Stimulated activated CD4-positive, alpha-beta T cell treated with anti-CD3 and anti-CD28 coated beads, Interleukin-1b, Interleukin-23, amount 100 ng/mL, for 48 hours (primary cell): ENCODE measurements at places on chromosomes 12 and 14.

DNA sequence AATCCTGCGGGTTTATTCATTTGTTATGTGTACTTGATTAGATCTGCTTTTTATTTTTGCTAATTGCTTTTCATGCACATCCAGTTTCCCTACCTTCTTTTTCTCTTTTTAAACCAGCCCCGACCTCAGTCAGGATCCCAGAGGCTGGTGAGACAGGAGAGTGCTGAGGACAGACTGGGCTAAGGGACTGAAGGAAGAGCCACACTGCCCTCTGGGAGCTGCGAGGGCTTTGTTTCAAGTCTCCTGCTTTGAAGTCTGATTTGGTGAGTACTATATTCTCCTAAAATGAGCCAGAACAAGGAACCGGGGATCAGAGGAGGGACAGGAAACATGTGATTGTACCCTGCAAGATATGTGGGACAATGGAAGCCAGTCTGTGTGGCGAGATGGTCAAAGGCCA lies 23.9 kb downstream of the PRICKLE1 start:
- no peak for DNase-seq

GRCh38 chr14:35420036-35420811 lies 15.7 kb upstream of the NFKBIA start:
- no peak for DNase-seq

- no peak for DNase-seq
These were observed 411 bp downstream of the TTLL5 start for GRCh38 chr14:75661499-75661814.

DNA sequence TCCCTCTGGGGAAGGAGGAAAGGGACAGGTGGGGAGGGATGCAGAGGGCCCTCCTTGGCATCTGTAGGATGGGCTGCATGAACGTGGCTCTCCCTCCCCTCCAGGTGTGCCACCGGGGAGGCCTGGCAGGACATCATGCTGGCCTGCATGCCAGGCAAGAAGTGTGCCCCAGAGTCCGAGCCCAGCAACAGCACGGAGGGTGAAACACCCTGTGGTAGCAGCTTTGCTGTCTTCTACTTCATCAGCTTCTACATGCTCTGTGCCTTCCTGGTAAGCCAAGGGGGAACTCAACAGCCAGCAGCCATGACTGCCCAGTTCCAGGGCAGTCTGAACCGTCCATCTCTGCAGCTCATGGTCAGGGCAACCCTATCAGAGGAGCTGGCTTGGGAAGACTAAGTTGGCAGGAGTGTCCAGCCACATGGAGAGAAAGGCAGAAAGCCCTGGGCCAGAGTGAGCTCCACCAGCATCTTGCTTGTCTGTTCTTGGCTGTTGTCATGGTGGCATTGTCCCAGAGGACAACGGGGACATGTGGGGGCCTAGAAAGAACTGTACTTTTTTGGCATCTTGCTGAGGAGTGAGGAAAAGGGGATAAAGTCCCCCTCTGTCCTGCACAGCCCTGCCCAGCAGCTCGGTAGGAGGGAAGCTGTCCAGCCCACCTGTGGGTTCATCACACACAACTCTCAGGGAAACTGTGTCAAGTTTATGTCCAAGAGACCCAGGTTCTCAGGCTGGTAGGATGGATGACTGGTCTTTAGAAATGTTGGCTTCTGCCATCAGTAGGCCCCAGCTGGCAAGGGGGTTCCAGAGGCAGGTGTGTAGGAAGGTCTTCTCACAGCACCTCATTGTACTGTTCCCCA lies 129.8 kb upstream of the FKBP4 start:
- no peak for DNase-seq

DNA sequence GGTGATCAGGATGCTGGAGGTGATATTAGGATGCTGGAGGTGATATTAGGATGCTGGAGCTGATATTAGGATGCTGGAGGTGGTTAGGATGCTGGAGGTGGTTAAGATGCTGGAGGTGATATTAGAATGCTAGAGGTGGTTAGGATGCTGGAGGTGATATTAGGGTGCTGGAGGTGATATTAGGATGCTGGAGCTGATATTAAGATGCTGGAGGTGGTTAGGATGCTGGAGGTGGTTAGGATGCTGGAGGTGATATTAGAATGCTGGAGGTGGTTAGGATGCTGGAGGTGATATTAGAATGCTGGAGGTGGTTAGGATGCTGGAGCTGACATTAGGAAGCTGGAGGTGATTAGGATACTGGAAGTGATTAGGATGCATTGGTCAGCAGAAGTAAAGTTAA lies 101.4 kb downstream of the CALM1 start:
- DNase-seq = no peak

DNA sequence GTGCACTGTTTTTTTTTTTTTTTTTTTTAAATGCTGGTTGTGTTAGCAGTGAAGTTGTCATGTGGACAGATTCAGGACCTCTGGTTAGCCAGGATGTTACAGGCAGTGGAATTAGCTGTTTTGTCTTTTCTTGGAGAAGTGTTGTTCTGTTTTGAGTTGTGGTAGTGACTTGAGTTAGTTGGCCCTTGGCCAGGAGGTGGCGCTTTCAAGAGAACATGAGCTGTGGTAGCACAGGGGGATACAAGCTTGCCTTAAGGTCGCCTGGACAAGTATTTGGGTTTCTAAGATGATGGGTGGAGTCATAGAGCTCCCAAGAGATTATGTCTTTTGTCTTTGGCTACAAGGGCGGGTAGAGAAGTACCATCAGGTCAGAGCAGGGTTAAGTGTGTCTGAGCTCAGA lies 33.3 kb upstream of the CCDC198 start:
- DNase-seq = no peak

GRCh38 chr12:132323171-132324010 lies 6.0 kb downstream of the GALNT9 start:
- no peak for DNase-seq

DNA sequence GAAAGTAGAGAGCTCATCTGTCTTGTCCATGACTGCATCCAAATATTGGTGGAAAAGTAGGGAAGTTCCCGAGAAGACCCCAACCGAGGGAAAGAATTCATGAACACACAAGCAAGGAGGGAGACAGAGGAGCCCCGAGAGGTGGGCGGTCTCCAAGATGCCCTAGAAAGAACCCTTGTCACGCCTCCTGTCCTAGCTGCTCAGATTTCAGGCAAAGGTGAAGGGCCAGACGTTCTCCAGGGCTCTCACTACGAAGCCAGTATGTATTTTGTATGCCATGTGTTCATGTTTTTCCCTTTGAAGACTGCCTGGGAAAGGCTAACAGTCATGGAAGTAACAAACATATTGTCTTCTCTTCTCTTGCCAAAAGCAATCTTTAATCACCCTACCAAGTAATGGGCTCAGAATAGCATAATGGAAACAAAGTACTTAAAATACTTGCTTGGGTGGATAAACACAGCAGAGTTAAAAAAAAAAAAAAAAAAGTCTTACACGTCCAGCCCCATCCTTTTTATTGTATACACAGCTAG lies 99.2 kb upstream of the TBX3 start:
- no peak for DNase-seq
